Effector CD4-positive, alpha-beta T cell (primary cell): ENCODE measurements at places on chromosomes 7 and 10.

DNA sequence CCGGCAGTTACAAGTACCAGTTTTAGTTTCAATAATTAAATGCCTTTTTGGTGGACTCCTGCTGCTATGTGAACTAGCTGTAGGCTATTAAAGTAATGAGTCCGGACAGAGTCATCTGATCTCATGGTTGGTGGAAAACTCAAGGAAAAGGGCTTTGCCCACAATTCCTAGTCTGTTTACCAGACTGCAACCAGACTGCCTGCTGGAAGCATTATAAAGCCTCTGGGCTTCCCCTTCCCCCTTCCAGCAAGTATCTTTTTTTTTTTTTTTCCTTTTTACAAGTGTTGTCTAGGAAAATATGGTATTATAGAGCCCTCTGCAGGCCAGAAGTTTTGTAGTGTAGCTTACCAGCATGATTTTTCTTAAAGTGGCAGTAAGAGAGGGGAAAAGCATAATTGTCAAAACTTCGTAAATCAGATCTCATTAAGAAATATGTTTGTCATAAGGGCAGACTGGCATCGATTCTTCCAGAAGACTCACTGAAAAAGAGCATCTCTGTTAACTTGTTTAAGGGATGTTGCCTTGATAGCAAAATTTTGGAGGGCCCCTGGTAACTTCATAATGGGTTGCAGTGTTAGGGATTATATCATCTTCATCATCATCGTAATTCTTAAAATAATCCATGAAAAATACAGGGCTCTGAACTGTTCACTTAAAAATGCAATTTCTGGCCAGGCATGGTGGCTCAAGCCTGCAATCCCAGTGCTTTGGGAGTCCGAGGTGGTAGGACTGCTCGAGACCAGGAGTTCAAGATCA is 181.3 kb downstream of the TAX1BP1 start:
- no peak for DNase-seq

DNA sequence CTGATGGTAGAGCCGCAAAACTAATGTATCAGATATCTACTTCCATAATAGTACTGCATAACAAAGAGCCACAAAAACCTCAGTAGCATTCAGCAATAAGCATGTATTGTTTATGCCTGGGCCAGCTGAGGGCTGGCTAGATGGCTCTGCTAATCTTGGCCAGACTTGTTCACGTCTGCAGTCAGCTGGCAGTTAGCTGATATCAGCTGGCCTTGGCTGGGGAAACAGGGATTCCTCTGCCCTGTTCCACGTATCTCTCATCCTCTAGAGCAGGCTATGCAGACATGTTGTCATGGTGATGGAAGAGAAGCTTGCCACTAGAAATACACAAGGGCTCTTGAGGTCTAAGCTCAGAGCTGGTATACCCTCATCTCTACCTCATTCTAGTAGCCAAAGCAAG is 62.9 kb downstream of the GRM8 start:
- DNase-seq = no peak

- no peak for DNase-seq
Observed at GRCh38 chr10:116653885-116654284, 33.1 kb downstream of the PNLIPRP2 start.

- DNase-seq = no peak
Observed at GRCh38 chr10:22505911-22506685, 160.8 kb downstream of the SPAG6 start.

DNA sequence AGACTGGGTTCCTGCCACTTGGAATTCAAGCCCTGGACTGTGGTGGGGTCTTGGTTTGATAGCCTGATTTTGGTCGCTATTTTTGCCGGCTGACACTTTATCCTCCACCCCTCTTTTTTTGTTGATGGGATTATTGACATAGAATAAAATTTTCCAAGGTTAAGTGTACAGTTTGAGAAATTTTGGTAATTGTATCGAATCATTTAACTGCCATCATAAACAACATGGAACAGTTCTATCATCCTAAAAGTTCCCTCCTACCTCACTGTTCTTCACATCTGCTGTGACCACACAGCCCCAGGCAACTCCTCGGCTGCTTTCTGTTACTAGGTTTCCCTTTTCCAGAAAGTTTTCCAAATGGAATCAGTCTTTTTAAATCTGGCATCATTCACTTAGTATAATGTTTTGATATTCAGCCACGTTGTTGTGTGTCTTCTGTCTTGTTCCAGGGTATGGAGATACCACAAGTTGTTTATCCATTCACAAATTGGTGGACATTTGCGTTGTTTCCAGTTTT is 50.6 kb upstream of the STEAP1B start:
- DNase-seq = no peak

- no peak for DNase-seq
Observed at GRCh38 chr10:15630353-15630752, 89.4 kb downstream of the ITGA8 start.

GRCh38 chr10:108787932-108788331 is 1135.4 kb downstream of the XPNPEP1 start:
- no peak for DNase-seq

- DNase-seq = no peak
Observed at GRCh38 chr7:108425714-108426275, 30.4 kb downstream of the NRCAM start.

- no peak for DNase-seq
Observed at GRCh38 chr7:10708447-10708846, 265.2 kb upstream of the PHF14 start.

- DNase-seq = no peak
Observed at GRCh38 chr10:103533827-103534226, 40.3 kb downstream of the NEURL1 start.

DNA sequence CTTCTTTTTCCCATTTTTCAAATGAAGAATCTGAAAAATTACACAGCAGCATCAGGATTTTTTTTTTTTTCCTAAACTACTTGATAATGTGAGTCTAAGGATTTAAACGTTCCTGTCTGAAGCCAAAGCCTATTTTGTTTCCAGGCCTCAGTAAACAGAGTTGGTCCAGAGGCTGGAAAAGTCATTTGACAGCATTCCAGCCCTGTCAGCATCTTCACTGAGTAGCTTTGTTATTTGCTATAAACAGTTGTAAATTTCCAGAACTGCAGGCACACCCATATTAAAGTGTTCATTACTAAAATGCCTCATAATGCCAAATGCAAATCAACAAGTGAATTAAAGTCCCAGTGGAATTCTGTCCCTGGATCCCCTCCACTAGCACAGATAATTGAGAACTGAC is 35.5 kb upstream of the KMT2E start:
- no peak for DNase-seq

GRCh38 chr10:100864978-100865377 is 47.8 kb upstream of the SLF2 start:
- DNase-seq = no peak

- no peak for DNase-seq
Observed at GRCh38 chr7:99618726-99619125, 2.0 kb downstream of the ZSCAN25 start.

DNA sequence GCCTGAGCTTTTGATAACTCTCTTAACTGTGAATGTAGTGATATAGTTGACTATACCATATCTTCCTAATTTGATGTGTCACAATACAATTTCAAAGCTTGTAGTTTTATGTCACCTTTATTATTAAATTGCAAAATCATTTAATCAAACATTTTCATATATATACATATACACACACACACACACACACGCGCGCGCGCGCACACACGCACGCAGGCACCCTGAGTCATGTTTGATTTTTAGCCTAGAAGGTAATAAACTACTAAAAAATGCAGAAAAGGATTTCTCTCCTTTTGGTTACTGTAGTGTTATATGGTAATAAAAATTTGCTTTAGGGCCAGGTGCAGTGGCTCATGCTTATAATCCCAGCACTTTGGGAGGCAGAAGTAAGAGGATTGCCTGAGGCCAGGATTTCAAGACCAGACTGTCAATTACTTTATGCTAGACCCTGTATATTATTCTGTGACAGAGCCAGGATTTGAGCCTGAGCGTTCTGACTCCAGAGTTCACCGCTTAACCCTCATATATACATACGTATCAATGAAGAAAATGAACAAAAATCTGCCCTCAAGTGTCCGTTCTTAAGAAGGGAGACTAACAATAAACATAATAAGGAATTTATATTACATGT is 89.6 kb downstream of the PODXL start:
- DNase-seq = no peak
